ENCODE measurements at places on chromosomes 3 and 15.

GRCh38 chr3:97821287-97821773, 481 bp upstream of the CRYBG3 start:
- peak; percentile 69 for DNase-seq

GRCh38 chr15:78018946-78019644, 58.4 kb downstream of the TBC1D2B start:
- DNase-seq: no peak

DNA sequence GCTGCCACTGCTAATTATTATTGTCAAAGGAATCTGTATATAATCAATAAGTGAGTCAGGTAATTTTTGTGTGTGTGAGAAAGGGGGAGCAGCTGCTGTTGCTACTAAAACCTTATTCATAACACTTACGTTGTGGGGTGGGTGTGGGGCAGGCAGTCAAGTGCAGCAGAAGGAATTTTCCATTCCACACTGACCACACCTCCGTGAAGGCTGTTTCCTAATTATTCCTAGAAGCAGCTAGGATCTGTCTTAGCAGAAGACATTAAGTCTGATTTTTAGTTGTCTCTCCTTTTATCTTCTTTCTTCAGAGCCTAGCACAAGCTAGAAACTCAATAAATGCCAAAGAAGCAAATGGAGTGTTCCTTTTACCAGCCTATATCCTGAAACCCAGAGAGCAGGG, 4.0 kb upstream of the U2SURP start:
- DNase-seq: no peak

DNA sequence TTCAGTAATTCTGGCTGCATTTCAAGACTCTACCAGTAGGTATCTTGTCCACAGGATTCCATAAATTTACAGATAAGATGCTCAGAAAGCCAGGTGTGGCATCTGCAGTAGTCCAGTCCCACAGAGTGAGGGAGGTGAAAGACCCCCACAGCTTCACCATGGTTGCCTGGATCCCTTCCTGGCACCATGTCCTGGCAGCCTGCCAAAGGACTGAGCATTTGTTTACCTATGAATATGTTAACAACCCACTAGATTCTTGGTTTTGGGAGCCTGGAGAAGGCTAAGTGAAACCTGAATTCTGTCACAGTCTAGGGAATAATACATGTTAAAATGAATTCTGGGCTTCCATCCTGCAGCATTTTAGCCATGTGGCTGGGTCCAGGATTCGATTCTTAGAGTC, 14.9 kb downstream of the CHST2 start:
- peak; percentile 52 for DNase-seq

DNA sequence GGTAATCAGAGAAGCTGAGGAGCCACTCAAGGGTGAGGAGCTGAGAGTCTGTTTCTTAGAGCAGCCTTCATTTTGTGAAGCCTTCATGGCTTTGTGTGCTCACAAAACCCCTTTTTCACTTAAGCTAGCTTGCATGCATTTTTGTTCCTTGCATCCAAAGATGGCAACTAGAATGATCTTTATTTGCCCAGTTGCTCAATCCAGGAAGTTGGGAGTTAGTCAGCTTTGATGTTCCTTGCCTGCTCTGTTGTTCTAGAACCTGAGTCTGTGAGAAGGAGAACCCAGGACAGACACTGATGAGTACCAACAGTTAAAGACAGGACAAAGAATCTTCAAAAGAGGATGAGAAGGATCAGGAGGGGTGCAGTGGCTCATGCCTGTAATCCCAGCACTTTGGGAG, 81.8 kb downstream of the IL20RB start:
- no peak for DNase-seq

Measured in NCI-H526 (cell line).